Epithelial cell of esophagus (primary cell): ENCODE measurements at places on chromosomes 7 and 10.

- no peak for DNase-seq
Measured at GRCh38 chr7:103533761-103534160, 87.8 kb upstream of the SLC26A5 start.

DNA sequence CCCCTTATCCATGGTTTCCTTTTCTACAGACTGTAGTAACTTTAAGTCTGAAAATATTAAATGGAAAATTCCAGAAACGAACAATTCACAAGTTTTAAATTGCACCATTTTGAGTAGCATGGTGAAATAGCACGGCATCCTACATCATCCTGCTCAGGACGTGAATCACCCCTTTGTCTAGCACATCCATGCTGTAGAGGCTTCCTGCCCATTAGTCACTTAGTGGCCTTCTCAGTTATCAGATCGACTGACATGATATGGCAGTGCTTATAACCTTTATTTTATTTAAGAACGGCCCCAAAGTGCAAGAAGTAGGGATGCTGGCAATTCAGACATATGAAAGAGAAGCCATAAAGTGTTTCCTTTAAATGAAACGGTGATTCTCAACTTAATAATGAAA is 82.7 kb downstream of the CPXM2 start:
- DNase-seq, result peak; percentile 74

DNA sequence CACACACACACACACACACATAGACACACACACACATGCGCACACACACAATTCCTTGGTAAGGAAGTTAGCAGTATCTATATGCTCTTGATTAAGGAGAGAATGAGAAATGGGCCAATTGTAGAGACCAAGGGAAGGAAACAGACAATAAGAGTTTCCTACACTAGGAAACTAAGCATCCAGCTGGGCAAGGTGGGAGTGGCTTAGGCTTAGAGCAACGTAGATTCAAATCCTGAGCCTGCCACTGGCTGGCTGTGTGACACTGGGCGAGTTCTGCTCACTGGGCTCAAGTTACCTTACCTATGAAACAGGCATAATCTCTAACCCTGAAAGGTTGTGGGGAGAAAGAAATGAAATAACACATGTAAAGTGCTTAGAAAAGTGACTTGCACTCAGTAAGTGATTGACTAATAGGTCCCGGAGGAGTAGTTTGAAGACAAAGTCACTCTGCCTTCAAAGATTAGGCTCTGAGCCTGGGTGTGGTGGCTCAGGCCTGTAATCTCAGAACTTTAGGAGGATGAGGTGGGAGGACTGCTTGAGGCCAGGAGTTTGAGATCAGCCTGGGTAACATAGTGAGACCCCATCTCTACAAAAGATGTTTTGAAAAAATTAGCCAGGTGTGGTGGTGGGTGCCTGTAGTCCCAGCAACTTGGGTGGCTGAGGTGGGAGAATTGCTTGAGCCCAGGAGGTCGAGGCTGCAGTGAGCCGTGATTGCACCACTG is 701.4 kb downstream of the PARD3 start:
- no peak for DNase-seq

DNA sequence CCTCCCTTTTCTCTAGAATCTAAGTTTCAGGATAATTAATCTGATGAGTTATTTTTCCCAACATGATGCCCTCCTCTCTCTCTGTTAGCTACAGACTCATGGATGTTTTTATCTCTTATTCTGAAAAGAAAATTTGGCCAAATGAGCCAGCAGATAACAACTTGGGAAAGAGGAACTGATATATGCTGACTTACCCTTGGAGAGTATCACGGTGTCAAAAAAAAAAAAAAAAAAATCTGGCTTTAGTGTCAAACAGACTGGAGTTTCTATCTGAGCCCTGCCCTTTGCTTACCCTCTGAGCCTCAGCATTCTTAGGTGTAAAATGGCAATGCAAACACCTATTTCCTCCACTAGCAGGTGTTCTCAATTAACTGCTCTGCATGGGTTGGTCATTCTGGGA is 190.4 kb downstream of the AHR start:
- no peak for DNase-seq

DNA sequence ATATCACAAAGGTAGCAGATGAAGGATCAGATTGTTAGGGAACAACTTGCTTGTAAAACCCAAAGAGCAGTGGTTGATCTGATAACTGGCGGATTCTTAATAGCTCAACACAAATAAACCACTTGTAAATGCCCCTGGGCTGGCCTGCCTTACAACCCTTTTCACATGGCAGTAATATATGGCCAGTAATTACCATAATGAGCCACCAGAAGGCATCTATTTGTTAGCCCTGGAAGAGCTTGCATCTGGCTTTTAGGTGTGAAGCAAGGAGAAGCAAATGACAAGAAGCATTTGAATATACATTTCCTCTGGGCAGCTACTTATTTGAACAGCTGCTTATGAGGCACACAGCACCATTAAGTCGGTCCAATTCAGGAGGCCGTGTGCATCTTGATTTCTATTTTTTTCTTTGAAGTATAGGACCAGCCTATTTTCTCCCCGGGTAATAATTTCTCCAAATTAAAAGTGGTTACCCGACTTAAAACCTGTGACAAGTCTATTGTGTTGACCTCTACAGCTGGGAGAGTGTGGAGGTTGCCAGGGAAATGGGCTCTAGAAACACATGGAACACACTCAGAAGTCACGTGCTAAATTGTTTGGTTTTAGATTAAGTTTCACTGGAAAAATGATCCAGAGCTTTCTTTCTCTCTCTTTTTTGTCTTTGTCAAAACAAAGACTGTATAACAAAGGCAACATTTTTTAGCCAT is 113.4 kb downstream of the SEM1 start:
- peak; percentile 64 for DNase-seq

DNA sequence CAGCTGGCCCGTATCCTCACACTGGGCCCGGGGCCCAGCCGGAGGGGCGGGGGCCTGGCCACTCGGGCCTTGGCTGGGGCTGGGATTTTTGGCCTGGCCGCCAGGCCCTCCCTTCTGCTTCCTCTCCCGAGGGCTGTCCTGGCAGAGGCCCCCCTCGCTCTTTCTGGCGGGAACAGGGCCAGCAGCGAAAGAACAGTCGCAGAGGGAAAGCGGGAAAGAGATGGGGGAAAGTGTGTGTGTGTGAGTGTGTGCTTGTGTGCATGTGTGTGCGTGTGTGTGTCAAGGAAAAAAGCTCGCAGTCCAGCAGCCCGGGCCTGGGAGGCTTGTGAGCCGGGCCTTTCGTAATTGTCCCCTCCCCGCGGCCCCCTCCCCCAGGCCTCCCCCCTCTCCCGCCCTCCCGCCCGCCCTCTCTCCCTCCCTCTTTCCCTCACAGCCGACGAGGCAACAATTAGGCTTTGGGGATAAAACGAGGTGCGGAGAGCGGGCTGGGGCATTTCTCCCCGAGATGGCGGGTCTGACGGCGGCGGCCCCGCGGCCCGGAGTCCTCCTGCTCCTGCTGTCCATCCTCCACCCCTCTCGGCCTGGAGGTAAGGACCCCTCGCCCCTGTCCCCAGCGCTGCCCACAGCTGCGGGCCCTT is at the start of gene ELN:
Gene ELN (plus strand): TSS at position 491 of the 638 bp plus-strand sequence. CDS start 15 bp downstream, at position 506.
- DNase-seq, result no peak
